ENCODE measurements at places on chromosomes 6 and 20.

DNA sequence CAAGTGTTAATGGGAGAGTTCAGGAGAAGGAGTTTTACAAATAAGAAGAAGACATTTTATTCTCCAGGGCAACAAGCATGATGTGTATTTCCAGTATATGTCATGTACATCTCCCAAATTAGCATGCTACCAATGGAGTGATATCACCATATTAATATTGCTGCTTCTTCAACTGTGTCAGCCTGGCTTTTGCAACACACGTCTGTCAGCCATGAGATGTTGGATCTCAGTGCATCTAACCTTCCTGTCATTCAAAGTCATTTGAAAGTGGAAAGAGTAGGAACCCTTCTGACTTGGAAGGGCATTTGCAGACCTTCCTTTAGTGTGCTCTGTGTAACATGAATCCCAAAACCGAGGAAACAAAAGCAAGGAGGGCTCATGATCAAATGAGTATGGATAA is 284.1 kb downstream of the ZNF217 start:
- DNase-seq, result no peak

- DNase-seq, result no peak
Observed at GRCh38 chr6:110484321-110484720, 7.9 kb upstream of the SLC22A16 start.

GRCh38 chr6:148414836-148415235 is 72.2 kb downstream of the SASH1 start:
- DNase-seq, result no peak

DNA sequence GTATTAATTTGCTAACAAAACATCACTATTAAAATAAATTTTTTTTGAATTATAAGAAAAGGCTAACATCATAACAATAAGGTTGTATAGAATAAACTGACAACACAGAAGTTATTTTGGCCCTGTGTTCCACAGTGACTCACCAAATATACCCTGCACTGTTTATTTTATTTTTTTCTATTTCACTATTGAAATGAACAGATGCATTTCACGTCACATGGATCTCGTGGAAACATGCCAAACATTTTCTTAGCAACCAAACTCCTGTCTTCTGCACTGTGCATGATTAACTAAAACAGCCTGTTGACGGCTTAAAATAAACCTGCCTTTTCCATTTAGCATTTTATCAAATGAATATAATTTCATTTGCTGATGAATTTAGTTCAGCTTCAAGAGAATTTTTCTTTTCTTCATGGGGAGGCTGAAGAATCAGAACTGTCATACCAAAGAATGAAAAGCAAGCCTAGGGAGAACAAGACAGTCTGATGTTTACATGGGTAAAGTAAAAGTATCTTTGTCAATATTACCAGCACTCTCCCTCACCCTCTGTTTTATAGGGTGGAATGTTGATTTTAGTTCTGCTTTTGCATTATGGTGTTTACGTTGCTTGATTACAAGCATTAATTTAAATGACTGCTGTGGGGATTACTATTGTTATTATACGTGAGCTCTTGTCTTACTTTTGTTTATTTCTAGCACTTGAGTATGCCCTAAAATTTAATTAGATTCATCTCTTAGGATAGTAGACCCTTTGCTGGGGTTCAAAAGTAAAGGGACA is 115.3 kb downstream of the LCA5 start:
- no peak for DNase-seq

DNA sequence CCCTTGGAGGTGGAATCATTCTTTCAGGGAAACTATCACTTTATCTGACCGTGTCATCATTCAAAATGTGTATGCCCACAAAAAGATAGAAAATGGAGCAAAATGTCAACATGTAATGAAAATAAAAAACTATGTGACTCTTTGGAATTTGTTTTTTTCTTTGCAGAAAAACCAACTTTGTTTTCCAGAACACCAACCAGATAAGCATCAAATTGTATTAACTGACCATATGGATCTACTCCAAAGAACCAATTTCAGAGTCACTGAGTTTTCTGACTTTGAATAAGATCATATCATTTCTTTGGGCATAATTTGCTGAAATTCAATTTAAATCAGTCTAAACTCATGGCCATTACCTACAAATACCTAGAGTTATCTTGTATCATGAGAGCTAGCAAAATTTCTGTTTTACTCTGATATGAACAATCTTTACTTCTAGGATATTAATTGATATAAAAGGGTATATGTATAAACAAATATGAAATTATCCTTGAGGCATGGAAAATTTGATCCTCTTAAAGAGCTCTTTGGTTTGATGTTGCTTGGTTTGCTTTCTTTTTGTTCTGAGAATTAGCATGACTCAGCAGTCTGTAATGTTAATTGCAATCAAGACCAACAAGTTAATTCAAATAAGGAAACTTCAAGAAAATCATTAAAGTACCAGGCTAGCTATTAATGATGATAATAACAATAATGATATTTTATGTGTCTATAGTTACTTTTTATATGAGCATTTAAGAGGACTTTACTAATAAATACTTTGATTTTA is 444.4 kb upstream of the MARCKS start:
- DNase-seq, result no peak

- no peak for DNase-seq
Observed at GRCh38 chr20:50734730-50735679, 3.6 kb downstream of the PARD6B start.

DNA sequence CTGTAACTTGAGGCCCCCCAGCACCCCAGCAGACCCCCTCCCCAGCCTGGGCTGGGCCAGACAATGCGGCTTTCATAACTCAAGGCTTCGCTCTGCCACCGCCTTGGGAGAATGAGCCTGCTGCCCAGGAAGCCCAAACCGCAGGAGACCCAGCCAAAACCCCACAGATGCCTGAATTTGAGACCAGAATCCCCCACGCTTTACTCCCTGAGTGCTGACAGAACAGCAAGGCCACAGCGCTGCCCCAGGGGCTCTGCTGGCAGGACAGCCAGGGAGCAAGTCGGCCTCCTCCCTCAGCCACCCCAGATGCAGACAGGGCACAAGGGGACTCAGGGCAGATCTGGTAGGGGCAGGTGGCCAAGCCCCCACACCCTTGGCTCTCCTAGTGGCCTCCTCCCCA is 2.2 kb downstream of the MDFI start:
- DNase-seq, result no peak

DNA sequence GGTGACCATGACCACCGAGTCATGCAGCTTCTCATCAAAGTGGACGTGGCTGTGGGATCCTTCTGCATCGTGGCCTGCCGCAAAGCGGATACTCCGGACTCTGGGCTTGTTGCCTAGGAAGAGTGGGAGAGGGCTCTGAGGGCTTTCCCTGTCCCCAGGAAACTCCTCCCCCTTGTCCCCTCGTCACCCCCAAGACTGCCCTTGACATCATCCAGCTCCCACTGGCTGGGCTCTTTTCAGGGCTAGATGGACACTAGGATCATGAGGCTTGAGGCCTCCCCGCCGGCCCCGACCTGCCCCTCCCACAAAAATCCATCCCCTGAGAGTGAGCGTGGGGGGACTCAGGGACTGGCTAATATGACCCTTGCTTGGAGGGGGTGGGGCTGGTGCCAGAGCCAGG is 9.0 kb downstream of the ADISSP start:
- no peak for DNase-seq

GRCh38 chr6:52929321-52930164 is 20.0 kb upstream of the GSTA3 start:
- no peak for DNase-seq

- no peak for DNase-seq
Observed at GRCh38 chr20:4160761-4161305, 145.5 kb upstream of the RNF24 start.

DNA sequence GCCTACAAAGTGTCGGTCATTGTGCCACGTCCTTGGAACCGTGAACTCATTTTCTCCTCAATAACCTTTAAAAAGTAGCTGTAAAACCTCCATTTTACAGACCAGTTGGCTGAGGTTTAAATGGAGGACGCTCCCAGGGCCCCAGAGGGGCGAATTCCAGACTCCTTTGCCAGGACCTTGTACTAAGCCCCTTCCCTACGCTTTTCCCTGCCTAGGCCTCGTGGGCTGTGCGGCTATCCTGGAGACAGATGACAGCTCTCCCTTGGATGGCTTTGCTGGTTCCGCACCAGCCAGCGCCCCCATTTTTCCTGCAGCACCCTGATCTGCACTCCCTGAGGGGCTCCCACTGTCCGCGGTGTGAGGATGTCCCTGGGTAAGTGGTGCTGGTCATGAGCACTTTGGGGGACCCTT is 12.1 kb upstream of the SNHG17 start:
- DNase-seq, result no peak

GRCh38 chr6:1821513-1822183 is 211.9 kb downstream of the FOXC1 start:
- no peak for DNase-seq

- no peak for DNase-seq
Observed at GRCh38 chr20:61977419-61977786, 88.3 kb downstream of the TAF4 start.

DNA sequence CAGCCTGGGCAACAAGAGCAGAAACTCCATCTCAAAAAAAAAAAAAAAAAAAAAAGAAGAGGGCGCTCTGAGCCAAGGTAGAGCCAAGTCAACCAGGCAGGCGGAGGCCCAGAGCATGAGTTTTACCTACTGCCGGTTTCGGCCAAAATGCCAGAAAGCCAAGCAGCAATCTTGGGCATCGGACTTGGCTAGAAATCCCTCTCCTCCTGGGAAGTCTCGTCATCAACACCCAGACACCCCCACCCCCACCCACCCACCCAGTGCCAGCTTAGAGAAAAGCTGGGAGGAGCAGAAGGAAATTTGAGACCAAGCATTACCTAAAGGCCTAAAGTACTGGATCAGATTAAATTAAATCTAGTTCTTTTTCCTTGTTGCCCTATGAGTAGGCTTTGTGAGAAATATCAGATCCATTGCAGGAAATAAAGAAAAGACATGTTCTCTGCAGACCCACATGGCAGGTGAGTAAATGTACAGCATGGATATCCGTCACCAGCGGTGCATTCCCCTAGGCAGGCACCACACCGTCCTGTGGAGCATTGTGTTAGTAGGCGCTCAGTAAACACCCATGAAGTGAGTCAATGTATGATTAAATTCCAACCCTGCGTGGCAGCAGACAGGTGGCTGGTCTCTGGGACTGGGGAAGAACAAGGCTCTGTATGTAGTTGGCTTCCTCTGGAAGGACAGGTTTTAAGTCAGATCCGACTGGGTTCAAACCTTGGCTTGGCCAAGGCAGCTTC is 21.0 kb downstream of the RIPOR3 start:
- no peak for DNase-seq

DNA sequence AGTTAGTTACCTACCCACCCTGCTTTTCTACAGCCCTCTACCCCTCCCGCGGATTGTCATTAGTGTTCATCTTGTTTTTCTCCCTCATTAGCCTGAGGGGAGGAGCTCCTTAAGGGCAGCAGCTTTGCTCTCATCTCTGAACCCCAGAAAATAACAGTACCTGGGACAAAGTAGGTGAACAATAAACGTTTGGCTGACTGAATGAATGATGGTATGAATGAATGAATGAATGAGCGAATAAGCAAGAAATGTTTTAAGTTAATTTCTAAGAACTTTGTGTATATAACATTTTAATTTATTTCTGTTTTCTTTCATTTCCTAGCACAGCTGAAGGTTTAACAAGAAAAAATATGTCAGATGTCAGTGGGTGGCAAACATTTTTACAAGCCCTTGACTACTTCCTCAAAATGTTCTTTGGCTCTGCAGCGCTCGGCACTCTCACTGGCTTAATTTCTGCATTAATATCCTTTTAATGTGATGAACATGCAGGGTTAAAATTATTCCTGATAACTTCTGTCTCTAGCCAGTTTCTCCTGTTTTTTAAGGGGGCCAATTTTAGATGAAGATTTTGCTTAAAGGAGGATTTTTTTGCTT is 50.1 kb downstream of the SLC9A8 start:
- no peak for DNase-seq

GRCh38 chr20:9246731-9247130 is 177.8 kb downstream of the PLCB4 start:
- no peak for DNase-seq

- DNase-seq, result no peak
Observed at GRCh38 chr6:157200611-157201010, 122.7 kb downstream of the TMEM242 start.

- no peak for DNase-seq
Observed at GRCh38 chr20:3072530-3073250, 1.3 kb downstream of the OXT start.

GRCh38 chr6:87336367-87336766 is 7.3 kb upstream of the GJB7 start:
- DNase-seq, result no peak

GRCh38 chr6:165722022-165722421 is 59.0 kb upstream of the PDE10A start:
- DNase-seq, result no peak

GRCh38 chr6:45422503-45423110 is 44.9 kb upstream of the SUPT3H start:
- no peak for DNase-seq

DNA sequence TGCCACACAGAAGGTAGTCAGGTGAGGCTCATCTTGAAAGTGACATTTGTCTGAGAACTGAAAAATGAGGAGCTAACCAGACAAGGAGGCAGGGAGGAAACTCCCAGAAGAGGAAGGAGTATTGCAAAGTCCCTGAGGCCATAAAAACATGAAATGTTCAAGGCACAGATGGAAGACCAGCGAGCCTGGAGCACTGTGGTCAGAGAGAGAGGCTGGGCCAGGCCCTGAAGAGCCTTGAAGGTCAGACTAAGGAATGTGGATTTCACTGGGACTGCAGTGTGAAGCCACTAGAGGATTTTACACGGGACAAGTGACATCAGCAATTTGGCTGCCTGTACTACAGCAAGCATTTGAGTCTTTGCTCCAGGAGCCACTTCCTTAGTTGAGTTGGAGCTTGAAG is 21.1 kb upstream of the TMEM181 start:
- no peak for DNase-seq

- no peak for DNase-seq
Observed at GRCh38 chr20:31414381-31414780, 8.4 kb upstream of the DEFB121 start.

DNA sequence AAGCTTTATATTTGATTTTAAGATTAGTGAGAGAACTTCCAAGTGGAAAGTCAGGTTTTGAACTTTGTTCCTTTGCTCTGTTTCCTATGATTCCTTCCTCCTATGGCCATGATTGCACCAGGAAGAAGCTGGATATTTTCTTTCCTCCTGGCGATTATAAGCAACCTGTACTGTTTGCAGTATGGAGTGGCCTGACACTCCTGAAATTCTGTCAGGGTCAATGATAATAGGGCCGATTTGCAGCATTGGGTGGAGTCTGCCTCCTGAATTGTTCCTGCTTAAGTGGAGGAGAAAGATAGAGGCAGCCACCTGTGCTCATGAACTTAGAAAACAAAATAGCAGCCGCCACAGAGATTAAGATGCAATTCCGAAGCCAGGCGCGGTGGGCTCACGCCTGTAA is 9.8 kb upstream of the FAM217A start:
- DNase-seq, result no peak

DNA sequence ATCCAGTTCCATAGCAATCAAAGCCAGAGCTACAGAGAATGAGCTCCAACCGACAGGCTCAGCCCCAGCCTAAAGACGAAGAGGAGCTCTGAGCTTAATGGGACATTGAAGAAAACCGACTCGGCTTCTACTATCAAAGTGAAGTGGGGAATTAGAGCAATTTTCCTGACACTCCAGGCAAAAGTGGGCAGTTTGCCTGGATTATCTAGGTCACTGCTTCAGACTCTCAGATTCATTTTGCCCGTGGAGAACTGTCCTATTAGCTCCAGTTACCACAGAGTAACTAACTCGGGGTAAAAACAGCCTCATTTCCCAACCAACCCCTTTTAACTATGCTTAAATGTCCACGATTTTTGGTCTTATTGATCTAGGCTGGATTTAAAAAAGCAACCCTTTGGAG is 592.1 kb upstream of the NRSN1 start:
- DNase-seq, result no peak

Data from iPS DF 6.9 (cell line).